ENCODE measurements at places on chromosomes 6 and 20. TPM values are rescaled to one million over a fixed set of nuclear protein-coding genes. Genes with fewer than 3 reads are reported as not detected.

DNA sequence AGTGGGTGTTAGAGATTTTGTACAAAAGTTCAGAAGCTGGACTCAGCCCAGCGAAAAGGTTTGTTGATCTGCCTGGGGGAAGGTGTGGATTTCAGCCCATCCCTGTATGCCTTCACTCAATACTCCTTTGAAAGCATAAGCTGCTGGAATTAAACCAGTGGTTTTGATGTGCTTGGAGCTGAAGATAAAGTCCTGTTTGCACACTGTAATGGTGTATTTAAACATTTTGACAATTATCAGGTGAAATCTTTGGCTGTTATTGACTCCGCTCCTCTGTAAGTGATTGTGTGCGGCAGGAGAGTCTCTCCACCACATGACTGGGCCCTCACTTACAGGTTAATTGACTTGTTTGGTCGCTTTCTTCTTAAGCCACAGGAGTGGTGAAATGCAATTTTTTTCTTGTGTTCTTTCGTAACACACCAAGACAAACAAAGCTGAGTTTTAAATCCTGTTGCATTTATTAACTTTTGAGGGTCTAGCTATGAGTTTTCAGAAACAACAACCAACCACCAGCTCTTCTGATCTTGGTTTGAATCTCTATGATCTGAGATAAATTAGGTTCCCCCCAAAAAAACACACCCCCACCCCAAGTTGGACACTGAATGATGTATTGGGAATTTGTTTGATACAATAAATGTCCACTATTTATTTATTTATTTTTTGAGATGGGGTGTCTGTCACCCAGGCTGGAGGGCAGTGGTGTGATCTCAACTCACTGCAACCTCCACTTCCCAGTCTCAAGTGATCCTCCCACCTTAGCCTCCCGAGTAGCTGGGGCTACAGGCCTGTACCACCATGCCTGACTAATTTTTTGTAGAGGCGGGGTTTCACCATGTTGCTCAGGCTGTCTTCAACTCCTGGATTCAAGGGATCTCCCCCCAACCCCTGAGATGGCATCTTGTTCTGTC is 46.3 kb upstream of the NCOA3 start:
- H3K36me3 ChIP-seq: no peaks in the 10 kb centered on the region
- no peak overlapping the region for H3K4me3 ChIP-seq
- H3K27me3 ChIP-seq: no peaks in the 10 kb centered on the region
- peaks cover 59% of the 10 kb centered on the region for H3K4me1 ChIP-seq

- peaks cover 14% of the 10 kb centered on the region for H3K36me3 ChIP-seq
- DNase-seq: no peak
- H3K27me3 ChIP-seq: no peaks in the 10 kb centered on the region
- peaks cover 35% of the 10 kb centered on the region for H3K4me1 ChIP-seq
- H3K27ac ChIP-seq: no peak overlapping the region
Observed at GRCh38 chr6:44228031-44228430, 4.6 kb downstream of the SLC29A1 start.

DNA sequence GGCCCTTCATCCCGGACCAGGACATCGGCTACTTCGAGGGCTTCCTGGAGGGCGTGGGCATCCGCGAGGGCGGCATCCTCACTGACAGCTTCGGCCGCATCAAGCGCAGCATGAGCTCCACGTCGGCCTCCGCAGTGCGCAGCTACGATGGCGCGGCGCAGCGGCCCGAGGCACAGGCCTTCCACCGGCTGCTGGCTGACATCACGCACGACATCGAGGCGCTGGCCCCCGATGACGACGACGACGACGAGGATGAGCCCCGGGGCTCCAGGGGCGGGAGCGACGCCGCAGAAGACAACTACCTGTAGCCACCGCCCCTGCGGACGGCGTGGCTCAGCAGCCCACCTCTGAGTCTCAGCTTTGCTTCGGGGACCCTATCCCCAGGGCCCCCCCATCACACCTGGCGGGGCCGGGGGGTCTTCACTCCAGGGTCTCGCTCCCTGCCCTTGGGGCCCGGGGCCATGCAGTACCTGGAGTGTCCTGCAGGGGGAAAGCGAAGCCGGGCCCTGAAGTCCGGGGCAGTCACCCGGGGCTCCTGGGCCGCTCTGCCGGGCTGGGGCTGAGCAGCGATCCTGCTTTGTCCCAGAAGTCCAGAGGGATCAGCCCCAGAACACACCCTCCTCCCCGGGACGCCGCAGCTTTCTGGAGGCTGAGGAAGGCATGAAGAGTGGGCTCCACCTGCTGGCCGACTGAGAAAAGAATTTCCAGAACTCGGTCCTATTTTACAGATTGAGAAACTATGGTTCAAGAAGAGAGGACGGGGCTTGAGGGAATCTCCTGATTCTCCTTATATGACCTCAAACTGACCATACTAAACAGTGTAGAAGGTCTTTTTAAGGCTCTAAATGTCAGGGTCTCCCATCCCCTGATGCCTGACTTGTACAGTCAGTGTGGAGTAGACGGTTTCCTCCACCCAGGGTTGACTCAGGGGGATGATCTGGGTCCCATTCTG is 20.8 kb upstream of the HCK start:
- no peak overlapping the region for H3K4me3 ChIP-seq
- no peak overlapping the region for H3K27ac ChIP-seq
- no peak for DNase-seq
- H3K36me3 ChIP-seq: no peaks in the 10 kb centered on the region
- peaks cover 46% of the 10 kb centered on the region for H3K27me3 ChIP-seq

GRCh38 chr20:32804022-32804715 is 15.6 kb upstream of the MAPRE1 start:
- H3K27me3 ChIP-seq: no peaks in the 10 kb centered on the region
- peaks cover 22% of the 10 kb centered on the region for H3K4me1 ChIP-seq
- H3K4me3 ChIP-seq: no peak overlapping the region
- H3K27ac ChIP-seq: no peak overlapping the region

DNA sequence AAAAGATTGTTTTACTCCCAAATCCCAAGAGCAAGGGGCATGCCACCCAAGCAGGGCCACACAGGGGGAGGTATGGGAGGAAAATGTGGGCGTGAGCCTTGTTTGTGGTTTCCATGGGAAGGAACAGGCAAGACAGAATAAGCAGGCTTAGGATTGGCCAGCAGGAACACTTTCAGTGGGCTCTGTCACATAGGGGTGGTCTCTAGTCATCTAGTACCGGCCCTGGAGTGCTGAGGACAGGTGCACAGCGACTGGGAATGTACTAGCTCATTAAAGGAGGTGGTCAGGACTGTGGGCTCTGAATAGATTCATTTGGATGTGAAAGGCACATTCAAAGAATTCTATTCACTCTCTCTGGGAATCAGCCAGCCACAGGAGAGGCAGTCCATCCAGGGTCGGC is 175.6 kb downstream of the TBC1D7 start:
- no peak overlapping the region for H3K4me3 ChIP-seq
- no peak for DNase-seq
- no peaks in the 10 kb centered on the region for H3K27me3 ChIP-seq
- no peaks in the 10 kb centered on the region for H3K4me1 ChIP-seq
- no peak overlapping the region for H3K27ac ChIP-seq

DNA sequence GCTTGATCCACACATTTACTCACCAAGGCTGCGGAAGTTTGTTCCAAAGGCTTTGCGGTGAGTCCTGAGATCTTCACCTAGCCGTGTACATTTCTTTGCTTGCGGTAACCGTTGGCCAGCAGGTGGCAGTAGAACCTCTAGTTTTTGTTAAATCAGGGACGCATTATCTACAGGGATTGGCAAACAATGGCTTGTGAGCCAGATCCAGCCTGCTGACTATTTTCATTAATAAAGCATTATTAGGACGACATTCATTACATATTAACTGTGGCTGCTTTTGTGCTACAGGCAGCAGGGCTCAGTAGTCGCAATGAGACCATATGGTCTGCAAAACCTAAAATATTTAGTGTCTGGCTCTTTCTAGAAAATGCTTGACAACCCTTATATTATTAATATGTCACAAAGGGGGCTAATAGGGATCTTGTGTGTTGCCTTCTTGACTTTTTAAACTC is 174.1 kb downstream of the DOK5 start:
- H3K36me3 ChIP-seq: no peaks in the 10 kb centered on the region
- no peak overlapping the region for H3K27ac ChIP-seq
- H3K4me3 ChIP-seq: no peak overlapping the region
- H3K4me1 ChIP-seq: no peaks in the 10 kb centered on the region
- DNase-seq: peak; percentile 40
- no peaks in the 10 kb centered on the region for H3K27me3 ChIP-seq

- no peak overlapping the region for H3K4me3 ChIP-seq
- DNase-seq: no peak
- H3K27me3 ChIP-seq: no peaks in the 10 kb centered on the region
Observed at GRCh38 chr6:133288662-133289061, 47.5 kb downstream of the EYA4 start.

GRCh38 chr6:3341467-3341866 is 82.7 kb downstream of the PSMG4 start:
- no peak for DNase-seq
- H3K27me3 ChIP-seq: no peaks in the 10 kb centered on the region
- H3K4me3 ChIP-seq: no peak overlapping the region
- no peaks in the 10 kb centered on the region for H3K36me3 ChIP-seq

- H3K4me3 ChIP-seq: no peak overlapping the region
- H3K4me1 ChIP-seq: peaks cover 16% of the 10 kb centered on the region
- no peaks in the 10 kb centered on the region for H3K36me3 ChIP-seq
- H3K27ac ChIP-seq: no peak overlapping the region
- no peak for DNase-seq
- no peaks in the 10 kb centered on the region for H3K27me3 ChIP-seq
Observed at GRCh38 chr6:82142524-82142923, 105.0 kb downstream of the IBTK start.

DNA sequence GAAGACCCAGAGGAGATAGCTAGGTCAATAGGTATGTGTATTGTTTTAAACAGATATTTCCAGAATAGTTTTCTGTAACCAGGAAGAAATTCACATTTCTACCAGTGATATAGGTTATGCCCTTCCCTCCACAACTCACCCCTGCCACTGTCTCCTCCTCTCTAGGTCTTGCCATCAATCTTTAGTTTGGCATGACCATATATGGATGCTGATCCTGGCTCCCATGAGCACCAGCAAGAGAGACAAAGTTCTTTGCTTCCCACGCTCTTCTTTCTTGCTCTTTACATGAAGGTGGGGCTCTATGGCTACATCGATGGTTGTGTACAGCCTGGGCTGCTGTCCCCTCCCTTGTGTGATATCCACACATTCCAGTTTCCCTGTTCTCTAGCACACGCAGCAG is 459.4 kb upstream of the ID4 start:
- H3K27me3 ChIP-seq: no peaks in the 10 kb centered on the region
- H3K27ac ChIP-seq: no peak overlapping the region
- no peaks in the 10 kb centered on the region for H3K4me1 ChIP-seq
- DNase-seq: no peak

- no peak overlapping the region for H3K4me3 ChIP-seq
- no peak overlapping the region for H3K27ac ChIP-seq
- no peak for DNase-seq
- peaks cover 17% of the 10 kb centered on the region for H3K4me1 ChIP-seq
- H3K36me3 ChIP-seq: peaks cover 4% of the 10 kb centered on the region
- H3K27me3 ChIP-seq: no peaks in the 10 kb centered on the region
Observed at GRCh38 chr6:139164001-139164400, 29.1 kb downstream of the HECA start.

DNA sequence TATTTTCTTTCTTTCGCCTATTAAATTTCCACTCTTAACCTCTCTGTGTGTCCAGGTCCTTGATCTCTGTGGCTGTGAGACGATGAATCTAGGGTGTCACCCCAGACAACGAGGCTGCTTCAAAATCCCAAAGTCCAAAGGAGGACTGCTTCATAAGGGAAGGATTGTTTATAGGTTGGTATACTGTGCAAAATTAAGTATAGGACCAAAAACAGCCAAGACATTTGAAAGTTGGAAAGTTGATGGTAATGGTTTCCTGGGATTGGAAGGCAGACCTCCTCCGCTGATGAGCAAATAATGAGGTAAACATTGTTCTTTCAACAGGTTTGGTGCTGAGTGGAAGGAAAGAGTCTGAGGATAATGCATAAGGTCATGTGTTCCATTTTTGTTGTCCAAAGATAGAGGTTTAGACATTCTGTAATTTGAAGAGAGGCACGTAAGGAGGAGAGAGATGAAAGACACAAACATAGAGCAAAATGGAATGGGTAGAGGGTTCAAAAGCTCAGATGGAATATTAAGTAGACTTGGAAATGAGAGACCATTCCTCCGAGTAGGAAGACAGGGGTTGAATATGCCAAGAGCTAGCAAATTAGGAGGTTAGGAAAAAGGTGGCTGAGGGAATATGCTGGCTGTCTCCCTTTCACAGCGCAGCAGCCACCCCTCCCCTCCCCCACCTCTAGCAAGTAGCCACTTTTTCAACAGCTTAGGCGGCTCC is 24.8 kb downstream of the ZNF311 start:
- H3K27me3 ChIP-seq: no peaks in the 10 kb centered on the region
- H3K4me1 ChIP-seq: peaks cover 35% of the 10 kb centered on the region
- DNase-seq: no peak
- H3K27ac ChIP-seq: peak overlapping the region; percentile 67

- peaks cover 2% of the 10 kb centered on the region for H3K36me3 ChIP-seq
- no peak for DNase-seq
- H3K27me3 ChIP-seq: no peaks in the 10 kb centered on the region
- H3K27ac ChIP-seq: no peak overlapping the region
- peaks cover 24% of the 10 kb centered on the region for H3K4me1 ChIP-seq
Observed at GRCh38 chr6:35048631-35049083, 92.5 kb downstream of the TCP11 start.

- no peaks in the 10 kb centered on the region for H3K36me3 ChIP-seq
- no peaks in the 10 kb centered on the region for H3K4me1 ChIP-seq
- no peak for DNase-seq
Observed at GRCh38 chr6:46808806-46809205, 15.6 kb downstream of the MEP1A start.

- H3K27ac ChIP-seq: no peak within 1 kb of the TSS
- peaks cover 9% of the 10 kb centered on the region for H3K4me1 ChIP-seq
- no peaks in the 10 kb centered on the region for H3K36me3 ChIP-seq
- no peak for DNase-seq
- H3K27me3 ChIP-seq: peaks cover 10% of the 10 kb centered on the region
Observed at GRCh38 chr6:112253841-112254816, at the start of gene LAMA4. Gene LAMA4 (minus strand): TSS chr6:112254567. CDS start chr6:112254150, 417 bp downstream.

DNA sequence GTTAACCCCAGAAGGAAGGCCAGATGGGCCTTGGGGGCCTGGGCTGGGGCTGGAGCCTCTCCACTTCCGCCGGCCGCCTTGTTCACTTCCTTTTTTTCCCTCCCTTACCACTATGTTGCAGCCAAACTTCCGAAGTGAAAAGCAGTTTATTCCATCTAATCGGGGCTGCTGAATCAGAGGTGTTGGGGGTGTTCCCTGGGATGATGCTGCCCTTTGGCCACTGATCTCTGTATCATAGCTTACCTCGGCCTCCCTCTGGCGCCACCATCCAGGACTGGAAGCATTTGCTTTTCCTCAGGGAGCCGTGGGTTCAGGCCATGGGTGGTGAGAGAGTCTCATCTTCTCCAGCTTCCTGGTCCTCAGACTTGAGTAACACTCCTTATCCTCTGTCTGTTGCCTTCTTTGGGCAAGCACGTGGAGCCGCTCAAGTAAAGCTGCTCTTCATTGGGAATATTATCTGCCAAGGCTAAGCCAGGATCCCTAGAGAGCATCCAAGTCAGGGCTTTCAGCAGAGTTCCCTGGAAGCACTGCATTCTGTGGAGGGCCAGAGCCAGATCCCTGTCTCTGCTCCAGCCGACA is 39.6 kb downstream of the SLX4IP start:
- H3K36me3 ChIP-seq: no peaks in the 10 kb centered on the region
- H3K4me1 ChIP-seq: peaks cover 8% of the 10 kb centered on the region
- H3K4me3 ChIP-seq: no peak overlapping the region
- no peaks in the 10 kb centered on the region for H3K27me3 ChIP-seq

Gene TGM6
- polyA plus RNA-seq: not detected

Gene TBX18
- polyA plus RNA-seq: 0.03 TPM

Gene CTCFL
- not detected for polyA plus RNA-seq

Gene CARMIL1
- polyA plus RNA-seq: 18.9 TPM

Measured in keratinocyte (primary cell).